ENCODE measurements at places on chromosomes 13 and 19. TPM values are rescaled to one million over a fixed set of nuclear protein-coding genes. Genes with fewer than 3 reads are reported as not detected.
A peak's percentile ranks its signal among the peaks of the same experiment; 100 is the strongest.

The CYP2F1 gene
- total RNA-seq, result not detected

The ZNF66 gene
- 18.5 TPM for total RNA-seq

The POLRMT gene
- total RNA-seq, result 51.0 TPM

The MYH14 gene
- total RNA-seq, result not detected

The KCNC3 gene
- 0.39 TPM for total RNA-seq

The CEACAM5 gene
- not detected for total RNA-seq

DNA sequence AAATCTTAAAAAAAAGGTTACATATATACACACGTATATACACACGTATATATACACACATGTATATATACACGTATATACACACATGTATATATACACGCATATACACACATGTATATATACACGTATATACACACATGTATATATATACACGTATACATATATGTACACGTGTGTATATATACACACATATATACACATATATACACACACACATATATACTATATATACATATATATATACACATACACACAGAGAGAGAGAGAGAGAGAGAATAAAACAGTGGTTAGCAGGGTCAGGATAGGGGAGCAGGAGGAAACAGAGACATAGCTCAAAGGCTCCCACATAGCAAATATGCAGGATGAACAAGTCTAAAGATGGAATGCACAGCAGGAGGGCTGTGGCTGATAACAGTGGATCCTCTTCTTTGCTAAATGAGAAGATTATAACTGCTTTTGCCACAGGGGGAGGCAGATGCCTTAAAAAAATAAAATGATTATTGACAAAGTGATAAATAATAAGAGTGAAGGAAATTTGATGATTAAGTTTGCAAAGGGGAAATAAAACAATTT lies 714.5 kb downstream of the UQCRFS1 start:
- H3K4me3 ChIP-seq, result no peak overlapping the region
- peaks cover 18% of the 10 kb centered on the region for H3K4me1 ChIP-seq
- no peak overlapping the region for H3K27ac ChIP-seq
- DNase-seq, result no peak

DNA sequence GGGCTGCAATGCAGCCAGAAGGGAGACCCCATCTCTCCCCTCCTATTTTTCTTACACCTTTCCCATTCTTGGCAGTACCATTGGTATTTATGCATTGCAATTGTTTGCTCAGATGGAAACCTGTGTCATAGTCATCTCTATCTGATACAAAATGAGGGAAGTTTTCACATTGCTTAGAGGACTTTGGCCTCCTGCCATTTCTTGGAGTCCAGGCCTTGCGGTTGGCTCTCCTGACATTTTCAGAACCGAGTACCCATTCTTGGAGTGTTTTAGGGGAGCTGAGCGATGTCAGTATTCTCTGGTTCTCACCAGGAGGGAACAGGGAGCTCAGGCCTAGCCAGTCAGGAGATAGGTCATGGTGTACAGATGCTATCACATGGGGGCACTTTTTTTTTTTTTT lies 1.5 kb downstream of the SIN3B start:
- peaks cover 23% of the 10 kb centered on the region for H3K36me3 ChIP-seq
- peak overlapping the region; percentile 82 for H3K4me3 ChIP-seq
- peaks cover 16% of the 10 kb centered on the region for H3K27me3 ChIP-seq

DNA sequence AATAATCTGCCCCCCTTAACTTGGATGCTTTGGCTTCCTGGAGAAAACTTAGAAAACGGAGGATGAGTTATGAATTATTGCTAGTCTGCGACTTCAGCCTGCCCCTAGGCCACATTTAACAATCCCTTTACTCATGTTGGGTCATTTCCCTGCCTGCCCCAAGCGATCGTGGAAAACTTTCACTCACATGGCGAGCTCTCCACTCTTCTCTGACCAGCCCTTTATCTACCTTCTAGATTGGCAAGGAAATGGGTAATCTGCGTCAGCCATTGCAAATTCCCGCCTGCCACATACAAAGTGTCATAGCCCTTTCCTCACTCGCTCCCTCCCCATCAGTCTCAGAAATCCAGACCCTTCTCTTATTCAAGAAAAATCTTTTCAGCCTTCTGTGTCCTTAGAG lies 154.3 kb upstream of the IRS2 start:
- H3K36me3 ChIP-seq, result no peaks in the 10 kb centered on the region
- DNase-seq, result no peak
- H3K27me3 ChIP-seq, result no peaks in the 10 kb centered on the region
- no peak overlapping the region for H3K27ac ChIP-seq
- H3K4me3 ChIP-seq, result no peak overlapping the region
- no peaks in the 10 kb centered on the region for H3K4me1 ChIP-seq

DNA sequence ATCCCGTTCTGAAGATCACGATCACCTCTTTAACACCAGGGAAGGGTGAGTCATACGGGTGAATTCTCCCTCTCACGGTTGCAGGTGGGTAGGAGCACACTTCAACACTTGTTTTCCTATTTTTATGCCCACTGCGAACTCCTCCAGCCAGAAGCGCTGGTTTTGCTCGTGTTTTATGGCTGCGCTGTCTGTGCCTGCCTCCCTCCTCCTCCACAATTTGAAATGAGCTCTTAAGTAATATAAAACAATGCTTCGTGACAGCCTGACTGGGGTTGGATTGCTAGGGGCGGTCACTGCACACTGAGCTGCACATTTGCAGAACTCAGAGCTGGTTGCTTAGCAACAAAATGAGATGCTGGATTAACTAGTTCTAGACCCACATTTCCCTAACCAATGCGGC lies 12.9 kb downstream of the CCDC70 start:
- no peaks in the 10 kb centered on the region for H3K36me3 ChIP-seq
- H3K27ac ChIP-seq, result no peak overlapping the region
- H3K4me1 ChIP-seq, result no peaks in the 10 kb centered on the region
- peak; percentile 12 for DNase-seq
- no peak overlapping the region for H3K4me3 ChIP-seq

GRCh38 chr19:21593934-21594820 lies 88.8 kb downstream of the ZNF429 start:
- H3K4me1 ChIP-seq, result no peaks in the 10 kb centered on the region
- H3K27me3 ChIP-seq, result no peaks in the 10 kb centered on the region
- no peak for DNase-seq

GRCh38 chr19:49682274-49682673 lies 5.2 kb downstream of the PRMT1 start:
- peaks cover 35% of the 10 kb centered on the region for H3K36me3 ChIP-seq
- peaks cover 37% of the 10 kb centered on the region for H3K4me1 ChIP-seq
- H3K4me3 ChIP-seq, result no peak overlapping the region
- H3K27ac ChIP-seq, result no peak overlapping the region
- H3K27me3 ChIP-seq, result no peaks in the 10 kb centered on the region

DNA sequence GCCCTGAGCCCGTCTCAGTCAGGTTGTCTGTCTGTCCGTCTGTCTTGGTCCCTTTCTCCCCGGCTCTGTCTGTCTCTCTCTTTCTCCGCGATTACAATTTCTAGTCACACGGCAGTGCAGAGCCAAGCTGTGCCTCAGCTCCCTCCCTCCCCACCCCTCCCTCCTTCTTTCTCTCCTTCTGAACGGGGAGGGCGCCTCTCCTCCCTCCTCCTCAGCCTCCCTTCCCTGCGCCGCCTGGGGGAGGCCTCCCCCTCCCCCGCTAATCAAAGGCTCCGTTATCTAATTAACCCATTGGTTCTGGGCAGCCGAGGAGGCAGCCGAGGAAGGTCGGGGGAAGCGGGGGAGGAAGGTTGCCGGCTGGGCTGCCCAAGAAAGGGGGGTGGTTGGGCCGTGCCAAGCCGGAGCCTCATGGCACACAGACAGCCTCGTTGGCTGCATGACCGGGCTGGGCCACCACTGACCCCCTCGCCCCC lies 16.5 kb downstream of the LRRC4B start:
- H3K27me3 ChIP-seq, result peaks cover 37% of the 10 kb centered on the region
- H3K36me3 ChIP-seq, result no peaks in the 10 kb centered on the region
- no peak for DNase-seq

GRCh38 chr19:6058518-6059201 lies 51.6 kb downstream of the RFX2 start:
- DNase-seq, result no peak
- no peaks in the 10 kb centered on the region for H3K36me3 ChIP-seq
- H3K27ac ChIP-seq, result peak overlapping the region; percentile 34
- H3K4me3 ChIP-seq, result no peak overlapping the region

DNA sequence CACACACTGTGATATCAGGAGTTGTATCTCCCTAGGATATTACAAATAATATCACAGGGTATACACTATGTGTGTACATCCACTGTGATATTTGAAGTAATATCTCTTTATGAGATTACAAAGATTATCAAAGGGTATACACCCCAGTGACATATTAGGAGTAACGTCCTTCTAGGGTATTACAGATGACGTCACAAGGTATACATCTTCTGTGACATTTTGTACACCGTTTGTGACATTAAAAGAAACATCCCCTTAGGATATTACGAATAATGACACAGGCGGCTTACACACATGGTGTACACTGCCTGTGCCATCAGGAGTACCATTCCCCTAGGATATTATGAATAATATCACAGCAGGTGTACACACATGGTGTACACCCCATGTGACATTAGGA lies 13.4 kb upstream of the RGCC start:
- H3K27ac ChIP-seq, result no peak overlapping the region
- no peaks in the 10 kb centered on the region for H3K4me1 ChIP-seq
- no peaks in the 10 kb centered on the region for H3K27me3 ChIP-seq
- no peaks in the 10 kb centered on the region for H3K36me3 ChIP-seq

- H3K27me3 ChIP-seq, result no peaks in the 10 kb centered on the region
- peaks cover 12% of the 10 kb centered on the region for H3K36me3 ChIP-seq
- DNase-seq, result no peak
- H3K27ac ChIP-seq, result no peak overlapping the region
- H3K4me3 ChIP-seq, result peak overlapping the region; percentile 28
Measured at GRCh38 chr19:49889038-49889686, 7.5 kb downstream of the IL4I1 start.

- DNase-seq, result peak; percentile 35
- H3K4me3 ChIP-seq, result peak overlapping the region; percentile 73
- peak overlapping the region; percentile 49 for H3K27ac ChIP-seq
- peaks cover 11% of the 10 kb centered on the region for H3K36me3 ChIP-seq
Measured at GRCh38 chr19:2014731-2015607, 545 bp downstream of the BTBD2 start.

- H3K27ac ChIP-seq, result no peak overlapping the region
- H3K36me3 ChIP-seq, result no peaks in the 10 kb centered on the region
- DNase-seq, result no peak
Measured at GRCh38 chr13:76425935-76426334, 460.3 kb downstream of the KCTD12 start.

Measured in activated CD8-positive, alpha-beta T cell treated with anti-CD3 and anti-CD28 coated beads, Interleukin-2, amount 10 ng/mL, durations not matched to agents 7 days and 5 days (primary cell).